Globus pallidus (tissue), 1 donor: ENCODE measurements at places on chromosomes 1 and 21.

- peak; percentile 84 for DNase-seq
These were observed at the start of gene SPSB1 for GRCh38 chr1:9292361-9293240. TSS of gene SPSB1 (plus strand) at chr1:9292894. CDS start at chr1:9355892, 62,998 bp downstream.

DNA sequence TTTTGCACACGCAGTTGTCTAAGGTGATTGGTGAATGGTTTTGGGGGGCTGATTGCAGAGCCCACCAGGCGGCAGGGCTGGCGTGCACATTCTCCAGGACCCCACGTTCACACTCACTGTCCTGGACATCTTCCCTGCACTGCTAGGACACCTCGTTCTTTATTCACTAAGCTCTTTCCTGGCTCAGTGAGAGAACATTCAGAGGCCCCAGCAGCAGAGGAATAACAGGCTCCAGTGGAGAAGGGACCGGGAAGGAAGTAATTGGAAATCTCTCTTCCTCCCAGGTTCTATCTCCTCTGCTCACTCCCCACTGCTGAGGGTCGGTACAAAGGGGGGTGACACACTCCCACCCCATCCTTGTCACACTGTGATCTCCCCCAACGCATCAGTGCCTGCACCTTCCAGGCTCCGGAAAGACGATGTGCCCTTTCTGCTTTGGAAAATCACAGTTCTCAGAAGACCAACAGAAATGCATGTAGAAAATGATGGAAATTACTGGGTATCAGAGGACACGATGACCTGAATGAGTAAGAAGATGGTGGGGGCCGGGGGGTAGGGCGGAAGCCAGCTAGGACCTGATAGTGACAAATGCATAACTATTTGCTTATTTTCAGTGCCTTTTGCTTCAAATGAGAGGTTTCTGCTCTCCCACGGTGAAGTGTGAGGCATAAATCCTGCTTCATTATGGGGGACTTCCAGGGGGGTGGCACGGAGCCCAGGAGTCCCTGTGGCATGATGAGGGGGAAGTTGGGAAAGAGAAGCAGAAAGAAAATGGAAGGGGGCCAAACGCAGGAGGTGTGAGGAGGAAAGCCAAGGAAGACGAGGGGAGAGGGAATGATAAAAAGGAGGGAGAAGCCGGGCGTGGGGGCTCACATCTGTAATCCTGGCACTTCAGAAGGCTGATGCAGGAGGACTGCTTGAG, 25.2 kb upstream of the KIF26B start:
- no peak for DNase-seq

- DNase-seq, result no peak
These were observed 30.7 kb downstream of the PGM1 start for GRCh38 chr1:63623952-63624351.

GRCh38 chr1:16145662-16146278, 10.1 kb downstream of the EPHA2 start:
- DNase-seq, result no peak

- peak; percentile 55 for DNase-seq
These were observed 92.1 kb upstream of the POU3F1 start for GRCh38 chr1:38138498-38139233.

DNA sequence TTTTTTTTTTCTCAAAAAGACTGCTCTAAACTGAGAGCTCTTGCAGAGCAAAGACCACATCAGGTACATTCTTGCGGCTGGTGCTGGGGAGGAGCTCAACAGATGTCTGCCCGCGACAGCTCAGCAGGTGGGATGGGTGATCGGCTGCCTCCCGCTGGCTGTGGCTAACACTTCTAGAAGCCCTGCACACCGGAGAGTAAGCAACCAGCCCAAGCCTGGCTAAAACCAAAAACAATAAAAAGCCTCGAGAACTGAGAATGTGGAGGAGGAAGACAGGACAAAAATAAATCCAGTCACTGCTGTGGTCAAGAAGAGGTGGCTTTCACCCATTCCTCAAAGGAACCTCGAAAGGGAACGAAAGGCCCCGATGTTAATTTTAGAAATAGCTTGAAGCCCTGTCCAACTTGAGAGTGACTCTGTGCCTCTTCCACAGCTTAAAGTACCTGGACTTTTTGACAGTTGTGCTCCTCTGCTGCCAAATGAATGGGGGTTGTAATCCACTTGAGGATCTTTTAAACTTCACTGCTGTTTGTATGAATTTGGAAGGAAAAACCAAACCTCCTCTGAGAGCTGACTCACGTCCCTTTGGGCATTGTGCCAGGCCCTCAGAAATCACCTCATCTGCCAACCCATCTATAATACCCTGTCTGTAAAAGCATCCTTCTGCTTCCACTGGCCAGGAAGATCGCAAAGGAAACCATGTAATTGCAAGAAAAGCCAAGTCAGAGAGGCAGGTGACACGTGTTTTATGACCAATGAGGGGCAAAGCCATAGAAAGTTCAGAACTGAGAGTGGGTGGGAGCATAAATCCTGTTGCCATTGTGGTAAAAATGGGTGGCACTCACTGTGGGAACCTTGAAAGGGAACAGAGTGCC, 78.6 kb downstream of the KCNN3 start:
- no peak for DNase-seq

- DNase-seq, result no peak
These were observed 30.1 kb upstream of the DNAJC6 start for GRCh38 chr1:65279070-65279779.

- DNase-seq, result no peak
These were observed 275.9 kb upstream of the C1orf105 start for GRCh38 chr1:172144445-172145061.

DNA sequence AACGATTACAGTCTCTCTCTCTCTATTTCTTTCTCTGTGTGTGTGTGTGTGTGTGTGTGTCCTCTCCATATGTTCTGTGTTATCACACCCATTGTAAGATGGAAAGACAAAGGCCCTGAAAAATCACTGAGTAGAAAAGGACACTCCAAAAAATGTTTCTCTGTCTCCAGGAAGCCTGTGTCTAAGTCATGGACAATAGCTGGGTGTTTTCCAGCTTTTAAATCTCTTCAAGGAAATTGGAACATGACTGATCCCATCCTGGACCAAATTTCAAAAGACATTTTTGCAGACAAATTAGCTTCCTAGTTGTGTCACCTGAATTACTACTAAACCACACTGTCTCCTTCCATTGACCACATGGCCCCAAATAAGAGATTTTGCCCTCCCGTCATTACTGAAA, 31.0 kb upstream of the LMX1A start:
- DNase-seq, result no peak

DNA sequence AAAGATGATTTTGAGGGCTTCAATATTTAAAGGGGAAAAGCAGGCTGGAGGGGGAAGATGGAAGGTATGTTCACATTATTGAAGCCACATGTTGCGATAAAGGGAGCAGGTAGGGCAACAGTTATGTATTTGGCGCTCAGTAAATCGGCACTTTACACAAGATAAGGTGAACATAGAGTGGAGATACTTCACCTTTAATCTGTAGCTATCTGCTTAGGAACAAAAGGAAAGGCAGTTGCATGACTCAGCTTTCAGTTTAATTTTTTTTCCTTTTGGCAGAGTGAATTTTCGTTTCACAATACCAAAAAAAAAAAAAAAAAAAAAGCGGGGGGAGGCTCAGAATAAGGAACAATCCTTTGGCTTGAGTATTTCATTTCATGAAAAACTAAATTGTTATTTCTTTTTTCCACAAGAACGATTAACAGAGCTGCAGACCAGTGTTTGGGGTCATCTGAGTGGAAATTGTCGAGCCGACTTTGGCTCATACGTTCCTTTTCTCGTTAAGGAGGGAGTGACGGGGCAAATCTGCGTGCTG, 1.1 kb upstream of the COQ8A start:
- DNase-seq, result no peak
